NCI-H446 (cell line): ENCODE measurements at places on chromosomes 3 and 15.

DNA sequence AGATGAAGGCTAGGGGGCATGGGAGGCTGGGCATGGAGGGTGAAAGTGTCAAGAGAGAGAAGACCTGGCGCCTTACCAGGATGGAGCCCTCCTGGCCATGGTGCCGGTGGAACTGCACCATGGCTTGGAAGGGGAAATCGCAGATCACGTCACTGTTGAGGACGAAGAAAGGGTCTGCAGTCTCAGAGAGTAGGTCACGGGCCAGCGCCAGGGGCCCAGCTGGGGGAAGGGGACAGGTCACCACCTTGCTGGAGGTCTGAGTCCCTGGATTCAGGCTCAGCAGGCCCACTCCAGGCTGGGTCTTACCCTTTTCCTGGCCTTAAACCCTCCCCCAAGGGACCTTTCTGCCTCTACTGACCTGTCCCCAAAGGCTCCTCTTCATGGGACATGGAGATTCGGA is 855 bp downstream of the GMPPB start:
- DNase-seq = no peak

GRCh38 chr3:175149675-175150074 is 290.5 kb downstream of the NAALADL2 start:
- DNase-seq = peak; percentile 62

DNA sequence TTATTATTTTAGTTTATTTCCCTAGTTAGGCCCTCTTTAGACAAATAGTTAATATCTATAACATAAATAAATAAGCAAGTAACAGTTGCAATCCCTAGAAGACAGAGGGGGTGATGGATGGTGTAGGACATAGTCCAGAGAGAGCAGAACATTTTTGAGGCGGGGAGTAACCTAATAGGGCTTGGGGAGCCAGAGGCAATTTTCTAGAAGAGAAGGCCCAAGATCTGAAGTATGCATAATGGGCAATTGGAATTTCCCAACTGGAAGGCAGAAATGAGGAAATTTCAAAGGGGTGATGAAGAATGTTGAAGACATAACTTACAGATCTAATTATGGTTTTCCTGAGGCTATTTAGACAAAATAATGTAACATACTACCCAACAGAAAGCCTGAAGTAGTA is 525.7 kb downstream of the TUSC7 start:
- DNase-seq = no peak

DNA sequence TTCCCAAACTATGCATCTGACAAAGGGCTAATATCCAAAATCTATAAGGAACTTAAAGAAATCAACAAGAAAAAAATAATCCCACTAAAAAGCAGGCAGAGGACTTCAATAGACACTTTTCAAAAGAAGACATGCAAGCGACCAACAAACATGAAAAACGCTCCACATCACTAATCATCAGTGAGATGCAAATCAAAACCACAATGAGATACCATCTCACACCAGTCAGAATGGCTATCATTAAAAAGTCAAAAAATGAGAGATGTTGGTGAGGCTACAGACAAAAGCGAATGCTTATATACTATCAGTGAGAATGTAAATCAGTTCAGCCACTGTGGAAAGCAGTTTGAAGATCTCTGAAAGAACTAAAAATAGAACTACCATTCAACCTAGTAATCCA is 20.2 kb downstream of the CFAP44 start:
- no peak for DNase-seq

- no peak for DNase-seq
These were observed 44.4 kb downstream of the ADAMTSL3 start for GRCh38 chr15:83698294-83698693.

DNA sequence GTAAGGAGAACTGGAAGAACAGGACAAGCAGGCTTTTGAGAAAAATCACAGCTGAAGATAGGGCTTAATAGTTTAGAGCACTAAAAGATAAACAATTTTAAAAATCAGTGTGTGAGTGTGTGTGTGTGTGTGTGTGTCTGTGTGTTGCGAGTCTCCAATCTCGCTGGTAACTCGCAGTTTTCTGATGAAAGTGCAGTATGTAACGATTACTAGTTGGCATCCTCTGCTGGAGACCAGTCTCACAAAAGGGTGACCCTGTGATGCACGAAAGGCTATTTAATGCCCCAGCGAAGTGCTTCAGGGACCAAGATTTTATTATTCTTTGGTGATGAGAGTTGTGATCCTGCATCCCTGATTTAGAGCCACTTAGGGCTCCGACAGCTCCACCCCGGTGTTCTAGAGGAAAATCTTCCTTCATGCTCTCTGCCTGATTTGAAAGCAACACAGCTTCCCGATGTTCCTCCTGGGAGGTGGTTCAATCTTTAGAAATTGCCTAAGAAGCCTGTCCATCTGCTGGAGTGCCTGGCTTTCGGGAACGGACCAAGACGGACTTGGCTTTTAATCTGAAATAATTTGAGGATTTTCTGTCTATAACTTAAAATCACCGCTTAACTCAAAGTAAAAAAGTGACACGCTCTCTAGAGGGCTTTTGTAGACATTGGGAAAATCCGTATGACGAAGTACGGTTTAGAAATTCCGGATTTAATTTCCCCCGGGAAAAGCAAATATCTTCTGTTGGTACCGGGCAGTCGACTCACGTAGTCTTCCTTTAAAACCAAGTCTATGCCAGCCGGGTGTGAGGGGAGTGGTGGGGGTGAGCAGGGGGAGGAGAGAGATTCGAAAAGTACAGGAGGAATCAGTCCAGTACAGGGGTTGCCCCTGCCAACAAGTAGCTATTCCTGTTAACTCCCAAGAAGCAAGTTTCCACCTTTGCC is 1.1 kb upstream of the ALCAM start:
- DNase-seq = peak; percentile 31

DNA sequence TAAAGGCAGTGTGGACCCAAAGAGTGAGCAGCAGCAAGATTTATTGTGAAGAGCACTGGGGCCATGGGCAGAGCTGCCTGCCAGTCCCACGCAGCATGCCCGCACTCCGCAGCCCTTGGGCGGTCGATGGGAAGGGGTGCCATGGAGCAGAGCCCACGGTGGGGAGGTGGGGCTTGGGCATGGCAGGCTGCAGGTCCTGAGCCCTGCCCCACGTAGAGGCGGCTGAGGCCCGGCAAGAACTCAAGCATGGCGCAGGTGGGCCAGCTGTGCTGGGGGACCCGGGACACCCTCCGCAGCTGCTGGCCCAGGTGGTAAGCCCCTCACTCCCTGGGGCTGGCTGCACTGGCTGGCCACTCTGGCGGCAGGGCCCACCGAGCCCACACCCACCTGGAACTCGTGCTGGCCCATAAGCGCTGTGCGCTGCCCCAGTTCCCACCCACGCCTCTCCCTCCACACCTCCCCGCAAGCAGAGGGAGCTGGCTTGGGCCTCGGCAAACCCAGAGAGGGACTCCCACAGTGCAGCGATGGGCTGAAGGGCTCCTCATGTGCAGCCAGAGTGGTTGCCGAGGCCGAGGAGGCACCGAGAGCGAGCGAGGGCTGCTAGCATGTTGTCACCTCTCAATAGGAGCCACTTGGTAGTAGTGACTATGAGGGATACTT is 1218.8 kb upstream of the EPHA6 start:
- no peak for DNase-seq

DNA sequence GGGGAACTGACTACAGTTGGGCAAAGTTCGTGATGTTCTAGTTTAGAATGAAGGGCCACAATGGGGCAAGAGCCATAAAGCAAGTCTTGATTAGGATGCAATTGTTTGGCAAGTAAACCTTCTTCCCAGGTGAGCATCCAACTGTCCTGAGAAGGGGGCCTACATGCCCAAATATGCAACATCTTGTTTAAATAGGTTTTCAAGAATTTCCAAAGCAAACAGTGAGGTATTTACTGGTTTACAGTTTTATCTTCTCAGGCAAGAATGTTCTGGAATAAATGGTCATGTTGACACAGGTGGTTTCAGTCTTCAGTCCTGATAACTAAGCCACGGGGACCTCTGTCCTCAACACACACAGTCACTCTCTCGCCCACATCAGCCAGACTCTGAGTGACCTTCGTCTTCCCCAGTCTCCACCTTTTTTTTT is 90.3 kb upstream of the FAM174B start:
- DNase-seq = no peak

DNA sequence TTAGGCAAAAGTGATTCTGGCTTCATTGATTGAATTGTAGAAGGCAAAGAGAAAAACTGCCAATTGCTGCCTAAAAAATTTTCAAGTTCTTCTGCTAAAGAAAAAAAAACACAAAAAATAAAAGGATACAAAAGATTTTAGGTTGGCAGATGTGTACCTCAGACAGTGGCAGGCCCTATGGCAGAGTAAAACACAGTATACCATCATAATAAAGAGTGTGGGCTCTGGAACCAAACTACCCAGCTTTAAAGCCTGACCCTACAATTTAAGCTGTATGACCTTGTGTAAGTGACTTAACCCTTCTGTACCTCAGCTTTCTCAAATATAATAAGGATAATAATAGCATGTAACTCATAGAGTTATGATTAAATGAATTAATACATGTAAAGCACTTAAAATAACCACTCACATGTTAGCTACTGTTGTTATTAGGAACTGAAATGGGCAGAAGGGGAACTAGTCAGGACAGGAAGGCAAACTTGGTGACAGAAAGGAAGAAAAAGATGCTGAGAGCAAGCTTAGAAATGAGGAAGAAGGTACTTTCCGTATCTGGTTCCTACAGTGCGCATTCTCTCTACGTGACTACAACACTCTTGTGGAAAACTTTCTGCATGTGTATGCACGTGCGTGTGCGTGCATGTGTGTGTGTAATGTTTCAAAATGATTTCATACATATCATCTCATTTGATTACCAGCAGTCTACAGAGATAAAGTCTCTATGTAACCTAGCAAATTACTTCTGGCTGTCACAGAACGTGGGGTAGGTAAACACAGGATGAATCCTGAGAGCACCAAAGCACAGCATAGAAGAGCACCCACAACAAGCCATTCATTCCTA is 13.6 kb upstream of the GATM start:
- DNase-seq = no peak
